ENCODE measurements at places on chromosomes 1 and 21.

- DNase-seq: peak; percentile 21
Observed at GRCh38 chr1:93078638-93078985, 471 bp upstream of the MTF2 start.

DNA sequence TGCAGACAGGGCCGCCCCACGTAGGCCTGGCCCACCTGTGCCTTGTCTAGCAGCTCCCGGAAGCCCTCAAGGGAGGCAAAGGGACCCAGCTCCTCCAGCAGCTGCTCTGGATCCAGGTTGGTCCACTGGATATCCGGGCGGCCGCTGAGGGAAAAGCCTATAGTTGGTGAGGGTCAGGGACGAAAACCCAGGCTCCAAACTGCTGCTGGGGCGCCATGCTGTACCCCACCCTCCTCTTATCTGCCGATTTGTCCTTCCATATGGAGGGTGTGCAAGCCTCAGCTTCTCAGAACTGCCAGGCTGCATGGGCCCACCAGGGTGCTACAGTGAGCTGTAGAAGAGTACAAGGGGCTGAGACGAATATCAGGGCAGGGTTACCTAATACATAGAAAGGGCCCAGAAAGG is 12.2 kb downstream of the PTCH2 start:
- DNase-seq: no peak

GRCh38 chr21:14722841-14723483 is 176.8 kb upstream of the SAMSN1 start:
- DNase-seq: no peak

GRCh38 chr1:95207223-95207935 is 26.6 kb upstream of the RWDD3 start:
- DNase-seq: no peak

GRCh38 chr21:41207401-41208375 is 39.7 kb downstream of the BACE2 start:
- DNase-seq: peak; percentile 93

GRCh38 chr1:114355240-114355639 is 155.8 kb downstream of the TRIM33 start:
- no peak for DNase-seq

DNA sequence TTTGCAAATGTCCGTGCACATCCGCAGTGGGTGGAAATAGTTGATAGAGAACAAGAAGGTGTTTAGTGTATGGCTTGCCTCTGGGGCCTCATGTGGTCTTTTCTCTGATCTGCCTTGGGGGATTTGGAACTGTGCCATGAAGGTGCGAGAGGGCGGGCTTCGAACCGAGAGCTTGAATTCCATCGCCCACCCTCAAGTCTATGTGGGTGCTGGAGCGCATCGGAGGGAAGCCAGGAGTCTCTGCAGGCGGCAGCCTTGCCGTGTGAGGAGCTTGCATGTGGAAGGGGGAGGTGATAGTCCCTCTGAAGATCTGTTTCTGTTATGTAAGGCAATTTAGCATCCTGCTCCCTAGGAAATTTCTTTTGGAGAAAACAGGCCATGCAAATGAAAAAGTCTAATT is 119.6 kb downstream of the HUNK start:
- no peak for DNase-seq

GRCh38 chr1:225755671-225756319 is 21.8 kb upstream of the SRP9 start:
- no peak for DNase-seq

- no peak for DNase-seq
Observed at GRCh38 chr1:238475712-238476111, 585.0 kb upstream of the ZP4 start.

- peak; percentile 94 for DNase-seq
Observed at GRCh38 chr1:68322837-68323687, 90.7 kb upstream of the WLS start.

DNA sequence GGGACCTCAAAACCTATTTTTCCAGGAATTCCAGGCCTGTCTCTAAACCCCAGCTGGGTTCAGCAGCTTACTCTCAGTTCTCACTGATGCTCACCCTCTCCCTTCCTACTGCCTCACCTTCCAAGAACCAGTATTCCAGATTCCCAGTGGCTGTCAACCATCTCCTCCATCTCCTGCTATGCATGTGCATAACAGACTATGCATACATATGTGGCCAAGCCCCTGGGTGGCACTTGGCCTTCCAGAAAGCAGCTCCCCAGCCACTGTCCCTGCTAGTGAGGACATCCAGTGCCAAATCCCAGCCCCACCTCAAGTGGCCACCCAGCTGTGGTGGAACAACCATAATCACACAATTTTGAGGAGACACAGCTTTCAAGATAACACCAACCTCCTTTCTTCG is 475.7 kb upstream of the PKN2 start:
- DNase-seq: no peak

GRCh38 chr1:176858433-176858916 is 306.0 kb downstream of the ASTN1 start:
- peak; percentile 83 for DNase-seq

GRCh38 chr1:230186874-230187273 is 119.8 kb downstream of the GALNT2 start:
- no peak for DNase-seq

DNA sequence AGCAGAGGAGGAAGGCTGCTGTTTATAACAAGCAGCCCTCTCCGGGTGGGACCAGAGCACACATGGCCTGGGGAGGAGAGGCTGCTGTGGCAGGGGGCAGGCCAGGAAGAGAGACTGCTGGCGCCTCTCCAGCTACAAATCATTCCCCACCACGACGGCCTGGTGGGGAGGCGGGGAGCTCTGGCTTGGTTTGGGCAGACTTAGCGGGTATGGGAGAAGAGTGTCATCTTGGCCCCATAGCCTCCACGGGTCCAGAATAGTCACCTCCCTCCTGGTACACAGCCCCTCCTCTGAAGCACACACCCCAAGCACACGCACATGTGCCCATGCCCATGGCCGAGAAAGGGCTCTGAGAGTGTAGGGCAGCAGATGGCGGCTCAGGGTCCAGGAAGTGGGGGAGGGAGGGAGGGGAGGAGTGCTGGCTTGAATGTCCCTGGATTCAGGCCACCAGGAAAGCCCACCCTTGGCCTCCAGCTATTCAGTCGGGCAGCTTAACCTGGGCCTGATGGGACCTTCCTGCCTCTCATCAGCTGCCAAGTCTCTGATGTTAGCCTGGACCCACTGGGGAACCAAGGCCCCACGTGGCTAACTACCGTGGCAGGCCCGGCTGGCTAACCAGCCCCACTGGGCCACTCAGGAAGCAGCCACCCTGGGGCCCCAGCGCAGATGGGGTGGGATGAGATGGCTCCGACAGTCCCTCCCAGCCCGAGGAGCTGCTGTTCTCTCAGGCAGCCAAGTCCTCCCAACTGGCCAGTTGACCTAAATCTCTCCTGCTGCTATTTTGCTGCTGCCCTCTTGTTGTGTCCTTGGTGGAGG is 10.9 kb downstream of the LRP8 start:
- DNase-seq: no peak

DNA sequence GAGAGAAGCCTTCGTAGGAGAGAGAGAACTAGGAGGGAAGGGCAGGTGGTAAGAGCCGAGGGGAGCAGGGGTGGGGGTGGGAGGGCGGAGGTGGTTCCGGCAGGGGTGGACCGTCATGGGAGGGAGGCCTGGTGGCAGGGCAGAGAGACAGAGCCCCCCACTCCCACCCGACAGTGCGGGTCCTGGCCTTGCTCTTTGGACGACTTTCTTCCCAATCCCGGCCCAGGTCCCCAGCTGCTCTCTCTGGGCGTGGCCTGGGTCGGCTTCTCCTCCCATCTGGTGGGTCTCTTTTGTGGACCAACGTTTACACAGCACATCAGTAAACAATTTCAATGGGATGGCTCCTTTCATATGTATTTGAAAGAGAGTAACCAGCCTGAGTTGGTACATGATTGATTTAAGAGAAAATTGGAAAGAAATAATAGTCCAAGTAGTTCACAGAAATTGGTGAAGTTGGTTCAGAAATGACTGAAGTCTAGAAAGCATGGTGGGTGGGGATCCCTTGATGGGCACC is 56.9 kb downstream of the LDLRAD2 start:
- DNase-seq: no peak

DNA sequence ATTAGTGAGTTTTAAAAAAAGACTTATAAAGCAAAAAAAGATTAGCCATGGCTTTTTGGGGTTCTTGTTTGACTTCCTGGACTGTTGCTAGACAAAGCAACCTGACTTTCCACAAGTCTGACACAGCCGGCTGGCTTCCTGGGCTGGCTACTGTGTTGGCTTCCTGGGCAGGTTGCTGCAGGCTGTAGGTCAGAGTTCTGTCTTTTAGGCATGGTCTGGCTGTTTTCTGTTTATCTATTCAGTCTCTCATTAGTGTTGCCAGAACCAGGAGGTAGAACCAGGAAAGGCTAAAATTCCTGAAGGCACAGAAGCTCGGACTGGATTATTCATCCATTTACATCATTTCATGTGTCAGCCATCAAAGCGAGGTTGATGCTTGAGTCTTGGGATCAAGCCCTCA is 88.6 kb upstream of the SLC35F3 start:
- peak; percentile 2 for DNase-seq

DNA sequence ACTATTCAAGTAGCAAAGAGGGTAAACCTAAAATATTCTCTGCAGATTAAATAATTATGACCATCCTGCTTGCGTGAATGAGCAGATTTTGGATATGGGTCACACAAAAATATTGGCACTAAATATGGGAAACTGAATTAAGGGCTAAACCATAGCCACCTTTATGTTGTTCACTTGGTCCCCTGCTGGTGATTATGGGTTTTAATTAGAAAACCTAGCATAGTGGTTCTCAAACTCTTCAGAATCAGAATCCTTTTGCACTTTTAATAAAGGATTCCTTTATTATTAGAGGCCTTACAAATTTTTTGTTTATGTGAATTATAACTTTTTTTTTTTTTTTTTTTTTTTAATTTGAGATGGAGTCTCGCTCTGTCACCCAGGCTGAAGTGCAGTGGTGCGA is 38.5 kb upstream of the ZNHIT6 start:
- DNase-seq: no peak

- DNase-seq: no peak
Observed at GRCh38 chr1:77672374-77672773, 10.1 kb downstream of the ZZZ3 start.

- DNase-seq: no peak
Observed at GRCh38 chr1:21508580-21509350, 458 bp upstream of the ALPL start.

GRCh38 chr1:2135441-2135841 is 59.1 kb downstream of the FAAP20 start:
- peak; percentile 52 for DNase-seq

DNA sequence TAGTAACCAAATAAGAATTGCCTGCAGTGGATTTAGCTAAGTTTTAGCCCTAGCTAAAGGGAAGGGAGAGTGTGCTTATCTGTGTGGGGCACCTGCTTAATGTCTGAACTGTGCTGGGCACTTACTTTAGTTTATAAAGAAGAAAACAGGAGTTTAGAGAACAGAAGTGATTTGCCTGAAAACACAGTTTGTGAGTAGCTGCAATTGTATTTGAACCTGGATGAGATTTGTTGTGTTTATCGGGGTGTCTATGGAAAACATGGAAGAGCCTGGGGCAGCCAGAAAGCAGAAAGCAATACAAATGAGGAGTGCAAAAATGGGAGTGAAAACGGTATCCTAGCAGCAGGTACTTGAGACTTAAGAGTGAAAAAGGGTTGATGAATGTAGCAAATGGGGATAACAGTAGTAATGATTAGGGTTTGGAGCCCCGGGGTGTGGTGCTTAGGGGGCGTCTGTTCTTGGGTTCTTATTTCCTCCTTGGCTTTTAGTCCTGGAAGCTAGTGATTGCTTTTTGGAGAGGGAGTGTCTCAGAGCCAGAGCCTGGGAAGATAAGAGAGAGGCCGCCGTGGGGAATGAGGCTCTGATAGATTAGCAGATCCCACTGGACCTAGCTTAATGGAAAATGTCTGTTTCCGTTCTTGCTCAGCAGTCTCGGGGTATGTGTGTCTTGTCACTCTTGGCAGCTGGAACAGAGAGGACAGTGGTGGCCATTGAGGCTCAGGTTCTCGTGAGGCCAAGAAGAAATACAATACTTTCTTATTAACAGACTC is 5.6 kb downstream of the PRCC start:
- DNase-seq: no peak

- no peak for DNase-seq
Observed at GRCh38 chr1:89191314-89191713, 7.4 kb downstream of the GBP4 start.

- DNase-seq: no peak
Observed at GRCh38 chr1:155182052-155182550, 8.5 kb downstream of the TRIM46 start.

DNA sequence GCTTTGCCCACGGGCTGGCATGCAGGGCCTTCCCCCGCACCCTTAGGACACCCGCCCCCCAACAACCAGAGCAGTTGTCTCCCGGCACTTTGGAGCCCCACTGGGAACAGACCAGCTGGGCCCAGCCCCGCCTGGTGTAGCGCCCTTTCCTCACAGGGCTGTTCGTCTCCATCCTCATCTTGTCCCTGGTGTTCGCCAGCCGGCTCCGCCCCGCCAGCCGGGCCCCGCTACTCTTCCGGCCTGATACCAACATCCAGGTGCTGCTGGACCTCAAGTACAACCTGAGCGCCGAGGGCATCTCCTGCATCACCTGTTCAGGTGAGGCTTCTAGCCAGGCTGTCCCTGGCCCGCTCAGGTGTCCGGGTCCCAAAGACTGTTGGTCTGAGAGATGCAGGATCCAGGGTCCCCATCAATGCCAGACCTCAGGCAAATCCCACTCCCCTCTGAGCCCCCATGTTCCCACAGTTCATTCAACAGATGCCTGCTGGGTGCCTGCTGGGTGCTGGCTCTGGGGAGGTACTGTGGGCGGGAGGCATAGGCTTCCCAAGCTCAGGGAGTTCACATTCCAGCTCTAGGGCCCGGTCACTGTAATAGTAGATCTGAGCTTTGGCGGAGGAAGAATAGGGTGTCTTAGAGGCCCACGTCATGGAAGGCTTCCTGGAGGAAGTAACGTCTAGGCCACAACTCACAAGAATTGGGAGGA is 41.7 kb downstream of the DISP3 start:
- DNase-seq: no peak

GRCh38 chr1:153946622-153947241 is at the start of gene DENND4B:
Gene DENND4B (minus strand): TSS chr1:153946718. CDS start chr1:153944374, 2,344 bp downstream.
- DNase-seq: peak; percentile 38

- peak; percentile 41 for DNase-seq
Observed at GRCh38 chr1:151718011-151718431, 1.4 kb upstream of the CELF3 start.

- DNase-seq: no peak
Observed at GRCh38 chr1:224098007-224098406, 15.9 kb upstream of the FBXO28 start.

- no peak for DNase-seq
Observed at GRCh38 chr1:109890115-109890953, 20.3 kb upstream of the CSF1 start.
